ENCODE measurements at places on chromosomes 5 and 9.

DNA sequence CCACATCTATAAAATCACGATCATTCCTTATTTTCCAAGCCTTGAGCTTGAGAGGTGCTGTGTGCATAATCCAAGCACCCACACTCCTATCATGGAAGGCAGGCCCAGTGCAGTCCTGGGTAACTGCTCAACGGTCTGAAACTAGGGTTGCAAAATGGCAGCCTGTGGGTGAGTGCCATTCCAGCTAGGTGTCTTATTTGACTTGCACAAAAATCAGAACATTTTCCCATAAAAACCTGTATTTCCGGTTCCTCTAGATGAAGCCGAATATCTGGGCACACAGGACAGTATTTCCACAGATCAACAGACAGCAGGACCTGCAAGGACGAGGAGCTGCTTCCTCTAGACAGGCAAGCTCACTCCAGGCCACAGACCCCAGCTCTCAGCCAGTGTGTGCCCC lies 588.8 kb downstream of the BNC2 start:
- no peak for DNase-seq

DNA sequence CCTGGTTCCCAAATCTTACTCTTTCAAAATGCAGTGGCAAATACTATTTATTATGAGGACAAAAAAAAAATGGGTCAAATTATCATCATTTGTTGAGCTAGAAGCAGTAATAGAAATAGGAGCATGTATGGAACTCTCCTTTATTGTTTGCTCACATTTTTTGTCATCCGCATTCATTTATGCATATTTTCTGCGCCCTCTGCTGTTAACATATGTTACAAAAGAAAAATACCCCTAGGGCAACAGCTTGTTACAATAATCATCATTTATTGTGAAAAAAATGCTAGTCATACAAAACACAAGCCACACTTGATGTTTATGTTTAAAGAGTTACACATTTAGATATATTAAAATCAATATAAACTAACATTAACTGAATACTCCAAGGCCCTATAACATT lies 328.2 kb downstream of the TUSC1 start:
- DNase-seq: no peak

DNA sequence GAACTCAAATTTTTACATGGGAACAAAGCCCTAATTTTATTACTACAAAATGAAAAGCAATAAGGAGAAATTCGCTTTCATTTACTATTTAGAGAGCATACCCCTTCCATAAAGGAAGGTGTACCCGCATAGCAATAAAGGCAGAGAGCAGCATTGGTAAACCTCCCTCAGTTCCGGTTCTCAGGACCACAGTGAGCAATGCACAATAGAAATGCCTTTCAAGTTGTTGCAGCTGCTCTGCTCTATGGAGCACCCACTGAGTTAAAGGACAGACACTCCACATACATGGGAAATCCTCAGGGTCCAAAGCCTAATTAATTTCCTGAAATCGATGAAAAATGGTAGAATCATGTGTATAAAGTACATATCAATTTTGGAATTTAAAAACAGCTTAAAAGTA lies 89.9 kb upstream of the MPDZ start:
- DNase-seq: no peak

DNA sequence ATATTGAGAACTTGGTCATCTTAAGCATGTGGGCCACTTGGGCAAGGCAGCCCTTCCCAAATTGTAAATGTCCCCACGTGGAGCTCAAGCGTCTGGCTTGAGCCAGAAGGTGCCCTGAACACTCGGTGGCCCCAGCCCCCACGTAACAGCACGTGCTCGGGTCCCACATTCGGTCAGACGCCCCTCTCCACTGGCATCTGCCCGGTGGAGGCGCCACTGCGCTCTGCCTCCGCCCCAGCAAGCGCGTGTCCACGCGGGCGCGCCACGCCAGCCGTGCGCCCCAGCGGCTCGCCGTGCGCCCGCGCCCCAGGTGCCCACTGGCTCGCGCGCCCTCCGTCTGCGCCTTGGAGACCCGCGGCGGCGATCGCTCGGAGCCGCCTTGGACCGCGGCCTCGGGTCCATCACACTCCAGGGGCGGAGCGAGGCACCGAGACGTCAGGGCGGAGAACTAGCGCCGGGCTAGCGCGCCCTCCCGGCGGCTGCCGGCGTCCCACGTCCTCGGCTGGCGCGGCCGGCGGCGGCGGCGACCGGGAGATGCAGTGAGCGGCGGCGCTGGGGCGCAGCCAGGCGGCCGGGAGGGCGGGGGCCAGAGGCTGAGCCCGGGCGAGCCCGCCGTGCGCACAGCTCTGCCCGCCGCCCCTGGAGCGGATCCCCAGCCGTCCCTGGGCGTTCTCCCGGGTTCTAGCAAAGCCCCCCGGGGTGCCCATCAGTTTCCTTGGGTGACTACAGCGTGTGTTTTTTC lies at the start of gene PALM2AKAP2:
PALM2AKAP2 (plus strand) TSS at position 488 of the 742 bp plus-strand sequence. CDS start 291 bp downstream, outside the sequence.
- DNase-seq: peak; percentile 18

- DNase-seq: no peak
Measured at GRCh38 chr5:54524704-54525103, 7.1 kb downstream of the SNX18 start.

DNA sequence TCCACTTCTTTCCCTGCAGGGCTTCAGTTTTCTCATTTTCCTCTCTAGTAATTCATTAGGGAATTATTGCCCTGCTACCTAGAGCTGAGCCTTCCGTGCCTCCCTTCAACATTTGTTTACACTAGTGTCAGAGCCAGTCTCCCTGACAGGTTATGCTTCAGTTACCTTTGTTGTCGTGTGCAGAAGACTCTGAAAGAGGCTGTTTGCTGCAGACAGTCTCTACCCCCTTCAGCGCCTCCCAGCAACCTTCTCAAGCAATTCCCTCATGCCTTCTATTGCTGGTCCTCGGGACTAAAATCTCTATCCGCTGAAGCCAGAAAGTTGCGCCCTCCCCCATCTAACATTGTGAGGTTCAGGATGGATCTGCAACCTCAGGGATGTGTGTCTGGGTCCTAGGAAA lies 12.8 kb downstream of the RALGPS1 start:
- DNase-seq: no peak

- DNase-seq: no peak
Measured at GRCh38 chr9:118529624-118530214, 825.5 kb downstream of the TLR4 start.

GRCh38 chr9:18404434-18405029 lies 69.4 kb upstream of the ADAMTSL1 start:
- DNase-seq: no peak

DNA sequence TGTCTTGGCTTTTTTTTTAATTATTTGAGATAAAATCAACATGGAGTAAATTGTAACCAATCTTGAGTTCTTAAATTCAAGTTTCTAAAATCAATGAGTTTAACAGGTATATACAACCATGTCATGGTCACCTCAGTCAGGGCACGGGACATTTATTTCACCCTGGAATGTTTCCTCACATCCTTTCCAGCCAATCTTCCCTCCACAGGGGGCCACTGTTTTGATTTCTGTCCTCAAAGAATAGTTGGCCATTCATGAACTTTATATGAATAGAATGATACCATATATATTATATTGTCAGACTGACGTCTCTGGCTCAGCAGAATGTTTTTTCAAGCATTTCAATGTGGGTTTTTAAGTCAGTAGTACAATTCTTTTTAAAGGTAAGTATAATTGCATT lies 806 bp downstream of the ZNF474 start:
- no peak for DNase-seq

DNA sequence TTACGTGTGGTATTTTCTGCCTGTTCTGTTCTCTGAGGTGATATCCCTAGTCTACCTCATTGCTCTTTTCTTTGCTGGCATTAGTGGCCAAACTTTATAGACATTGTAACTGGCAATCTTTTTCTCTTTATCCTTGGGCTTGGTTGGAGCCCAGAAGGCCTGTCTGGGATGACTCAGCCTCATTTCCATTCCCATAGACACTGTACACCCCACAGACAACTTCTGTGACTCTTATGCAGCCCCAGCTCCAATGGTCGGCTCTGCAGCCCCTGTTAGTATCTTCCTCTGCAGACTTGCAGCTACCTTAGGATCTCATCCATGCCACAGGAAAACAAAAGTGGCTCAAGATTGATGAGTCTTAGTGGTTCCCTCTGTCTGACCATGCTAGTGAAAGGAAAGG lies 79.8 kb downstream of the CFAP95 start:
- no peak for DNase-seq

- no peak for DNase-seq
Measured at GRCh38 chr5:65846101-65846500, 80.3 kb upstream of the ERBIN start.

GRCh38 chr5:68134669-68135313 lies 80.8 kb upstream of the PIK3R1 start:
- DNase-seq: no peak

- no peak for DNase-seq
Measured at GRCh38 chr9:91305596-91306295, 56.0 kb downstream of the AUH start.

- DNase-seq: no peak
Measured at GRCh38 chr9:76868897-76869296, 37.0 kb downstream of the PRUNE2 start.

GRCh38 chr5:139760066-139761056 lies 35.2 kb upstream of the PSD2 start:
- DNase-seq: no peak

DNA sequence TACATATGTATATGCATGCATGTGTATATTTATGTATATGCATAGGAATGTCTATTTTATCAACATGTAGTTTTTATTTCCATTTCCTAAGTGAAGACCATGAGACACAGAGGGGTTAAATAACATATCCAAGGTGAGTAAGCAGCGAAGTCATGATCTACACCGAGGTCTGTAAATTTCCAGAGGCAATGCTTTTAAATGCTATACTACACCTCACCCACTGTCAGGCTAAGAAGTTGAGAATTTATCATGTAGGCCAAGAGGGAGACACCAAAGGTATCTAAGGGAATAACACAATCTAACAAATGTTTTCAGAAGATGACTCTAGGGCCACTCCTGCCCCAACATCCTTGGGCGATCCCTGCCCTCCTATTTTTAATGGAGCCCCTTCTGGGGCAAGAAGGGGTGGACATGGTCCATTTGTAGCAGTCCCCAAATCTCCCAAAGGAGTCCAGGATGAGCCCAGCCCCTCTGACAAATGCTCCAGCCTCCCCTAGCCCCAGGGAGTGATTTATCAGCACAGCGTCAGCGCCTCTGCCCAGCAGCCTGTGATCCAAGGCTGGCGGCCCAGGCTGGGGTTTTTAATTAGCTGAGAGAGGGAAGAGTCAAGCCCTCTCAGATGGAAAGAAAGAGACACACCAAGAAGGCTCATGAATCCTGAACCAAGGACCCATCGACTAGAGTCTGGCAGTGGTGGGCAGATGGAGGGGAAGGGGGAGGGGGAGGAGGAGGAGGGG lies 339.9 kb downstream of the ASTN2 start:
- DNase-seq: no peak

- no peak for DNase-seq
Measured at GRCh38 chr5:1063661-1064382, 48.0 kb downstream of the SLC12A7 start.

DNA sequence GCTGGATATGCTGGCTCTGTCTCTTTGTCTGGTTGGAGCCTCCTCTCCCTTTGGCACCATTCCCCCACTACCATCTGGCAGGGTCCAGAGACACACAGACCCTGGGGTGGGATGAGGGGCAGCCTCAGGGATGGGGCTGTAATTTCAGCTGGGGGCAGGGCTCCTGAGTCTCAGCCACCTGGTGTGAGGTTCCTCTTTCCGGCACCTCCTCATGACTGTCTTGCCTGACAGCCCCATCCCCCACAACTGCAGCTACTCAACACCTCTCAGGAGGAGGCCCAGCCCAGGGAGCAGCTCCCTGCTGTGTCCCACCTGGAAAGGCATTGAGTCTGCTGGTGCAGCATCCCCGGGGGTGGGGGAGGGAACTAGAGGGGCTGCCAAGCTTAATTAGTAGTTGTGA lies 11.7 kb upstream of the RPS14 start:
- peak; percentile 11 for DNase-seq

DNA sequence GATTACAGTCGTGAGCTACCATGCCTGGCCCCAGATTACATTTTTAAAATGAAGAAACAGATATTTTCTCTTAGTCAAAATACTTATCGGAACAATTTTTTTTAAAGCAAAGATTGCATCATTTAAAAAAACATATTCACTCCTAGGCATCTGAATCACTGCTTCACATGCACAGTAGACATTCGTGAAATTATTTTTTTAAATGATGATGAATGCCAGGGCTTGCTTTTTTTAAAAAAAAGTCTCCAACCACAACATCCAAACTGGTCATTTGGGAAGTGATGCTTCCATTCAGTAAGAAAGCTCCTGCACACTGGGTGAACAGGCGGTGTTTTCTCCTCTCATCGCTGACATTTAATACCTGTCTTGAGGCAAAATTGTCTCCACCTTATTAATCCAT lies 223.0 kb upstream of the DMRT1 start:
- no peak for DNase-seq

DNA sequence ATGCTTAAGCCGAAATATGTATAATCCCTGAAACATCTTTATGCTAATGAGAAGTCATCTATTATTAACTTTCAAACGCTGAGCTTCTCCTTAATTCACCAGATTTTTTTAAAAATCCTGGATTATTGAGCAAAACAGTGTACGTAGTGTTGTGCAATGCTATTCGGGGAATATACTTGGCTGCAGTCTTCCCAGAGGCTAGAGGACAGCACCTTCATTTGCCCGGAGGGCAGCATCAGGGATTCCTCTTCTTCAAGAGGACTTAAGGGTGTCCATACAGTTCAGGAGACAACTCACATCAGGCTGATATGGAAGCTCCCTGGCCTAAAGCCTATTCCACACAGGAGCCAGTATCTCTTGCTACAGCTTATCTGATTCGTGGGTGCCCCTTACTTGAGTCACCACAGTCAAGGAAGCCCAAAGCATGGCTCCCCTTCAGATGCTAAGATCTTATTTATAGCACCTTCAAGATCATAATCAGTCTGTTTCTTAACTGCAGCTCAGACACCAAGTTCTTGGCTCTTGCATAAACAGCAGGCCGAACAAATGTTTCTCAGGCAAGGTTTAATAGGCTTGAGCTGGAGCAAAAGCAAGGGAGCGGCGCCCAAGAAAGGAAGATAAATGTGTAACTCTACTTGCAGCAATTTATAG lies 29.4 kb downstream of the NUTM2F start:
- DNase-seq: no peak

DNA sequence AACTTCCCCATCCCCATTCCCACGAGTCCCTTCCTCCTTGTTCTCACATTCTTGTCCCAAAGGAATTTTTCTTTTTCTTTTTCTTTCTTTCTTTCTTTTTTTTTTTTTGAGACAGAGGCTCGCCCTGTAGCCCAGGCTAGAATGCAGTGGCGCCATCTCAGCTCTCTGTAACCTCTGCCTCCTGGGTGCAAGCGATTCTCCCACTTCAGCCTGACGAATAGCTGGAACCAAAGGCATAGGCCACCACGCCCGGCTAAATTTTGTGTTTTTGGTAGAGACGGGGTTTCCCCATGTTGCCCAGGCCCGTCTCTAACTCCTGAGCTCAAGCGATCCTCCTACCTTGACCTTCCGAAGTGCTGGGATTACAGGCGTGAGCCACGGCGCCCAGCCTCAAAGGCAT lies 751 bp downstream of the DNAI1 start:
- no peak for DNase-seq

DNA sequence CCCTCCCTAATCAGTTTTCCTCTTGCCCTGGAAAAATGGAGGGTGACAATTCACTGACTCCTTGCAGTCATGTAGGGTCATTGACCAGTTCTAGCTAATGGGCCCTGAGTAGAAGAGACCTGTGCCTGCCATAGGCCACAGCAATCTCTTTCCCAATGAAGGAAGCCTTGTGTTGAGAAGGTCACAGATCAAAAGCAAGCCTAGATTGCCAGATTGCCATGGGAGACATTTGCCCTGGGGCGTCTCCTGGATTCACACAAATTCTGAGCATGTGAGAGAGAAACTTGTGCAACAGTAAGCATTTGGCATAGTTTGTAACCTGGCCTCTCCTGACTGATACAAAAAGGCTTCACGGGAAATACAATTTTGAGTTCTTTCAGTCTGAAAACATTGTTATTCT lies 148.0 kb downstream of the NUDT12 start:
- DNase-seq: no peak
